T-helper 2 cell treated with Interferon-gamma antibody and Interleukin-4, amounts not matched to agents 5 μg/mL and 100 μg/mL, for 36 hours (primary cell): ENCODE measurements at places on chromosomes 4 and X.

DNA sequence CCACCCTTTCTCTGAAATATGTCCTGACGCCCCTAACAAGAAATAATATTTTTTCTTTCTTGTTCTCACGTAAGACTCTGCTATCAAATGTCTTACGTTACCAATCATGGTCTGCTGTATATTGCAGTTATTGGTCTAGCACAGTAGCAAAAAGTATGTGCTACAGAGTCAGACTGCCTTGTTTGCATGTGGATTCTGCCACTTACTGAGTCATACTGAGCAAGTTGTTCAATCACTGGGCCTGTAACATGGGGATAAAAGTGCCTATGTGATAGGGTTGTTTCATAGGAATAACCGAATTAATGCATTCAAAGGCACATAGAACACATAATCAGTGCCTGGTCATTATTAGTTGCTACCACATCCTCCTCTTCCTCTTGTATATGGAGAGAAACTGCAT is 14.1 kb downstream of the RPGR start:
- no peaks in the 10 kb centered on the region for H3K4me1 ChIP-seq
- no peak overlapping the region for H3K27ac ChIP-seq
- H3K27me3 ChIP-seq: no peaks in the 10 kb centered on the region

GRCh38 chrX:24920769-24921168 is 95.0 kb downstream of the ARX start:
- DNase-seq: no peak
- H3K27me3 ChIP-seq: no peaks in the 10 kb centered on the region
- H3K27ac ChIP-seq: no peak overlapping the region
- H3K4me3 ChIP-seq: no peak overlapping the region
- peaks cover 10% of the 10 kb centered on the region for H3K36me3 ChIP-seq
- peaks cover 9% of the 10 kb centered on the region for H3K4me1 ChIP-seq

- H3K27ac ChIP-seq: no peak overlapping the region
- H3K4me3 ChIP-seq: no peak overlapping the region
- H3K4me1 ChIP-seq: no peaks in the 10 kb centered on the region
- H3K36me3 ChIP-seq: no peaks in the 10 kb centered on the region
- DNase-seq: no peak
- no peaks in the 10 kb centered on the region for H3K27me3 ChIP-seq
Observed at GRCh38 chr4:33482773-33483172, 2761.5 kb downstream of the ARAP2 start.

DNA sequence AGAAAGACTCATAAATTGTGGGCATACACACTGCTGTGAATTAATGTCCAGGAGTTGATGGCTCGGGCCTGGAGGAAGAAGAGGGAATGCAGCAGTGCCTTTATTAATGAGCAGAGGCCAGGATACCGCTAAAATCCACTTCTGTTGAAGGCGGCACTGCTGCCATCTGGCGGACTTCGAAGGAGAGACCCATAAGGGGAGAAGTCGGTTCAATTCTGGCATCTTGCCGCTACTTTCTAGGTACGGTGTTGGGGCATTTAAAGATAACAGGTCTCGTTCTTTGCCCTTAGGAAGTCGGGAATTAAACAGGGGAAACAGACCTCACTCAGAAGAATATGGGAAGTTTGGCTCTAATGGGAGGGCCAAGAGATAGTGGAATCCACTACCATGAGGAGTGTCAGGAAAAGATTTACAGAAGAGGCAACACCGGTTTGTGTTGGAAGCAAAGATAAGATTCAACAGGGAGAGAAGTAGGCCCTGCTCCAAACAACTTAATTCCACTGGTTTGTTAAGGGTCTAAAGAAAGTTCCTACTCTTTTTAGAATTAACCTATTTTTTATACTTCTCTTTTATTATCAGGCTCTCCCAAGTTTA is 133.6 kb upstream of the GIMD1 start:
- no peak overlapping the region for H3K27ac ChIP-seq
- H3K36me3 ChIP-seq: no peaks in the 10 kb centered on the region
- H3K4me3 ChIP-seq: no peak overlapping the region

DNA sequence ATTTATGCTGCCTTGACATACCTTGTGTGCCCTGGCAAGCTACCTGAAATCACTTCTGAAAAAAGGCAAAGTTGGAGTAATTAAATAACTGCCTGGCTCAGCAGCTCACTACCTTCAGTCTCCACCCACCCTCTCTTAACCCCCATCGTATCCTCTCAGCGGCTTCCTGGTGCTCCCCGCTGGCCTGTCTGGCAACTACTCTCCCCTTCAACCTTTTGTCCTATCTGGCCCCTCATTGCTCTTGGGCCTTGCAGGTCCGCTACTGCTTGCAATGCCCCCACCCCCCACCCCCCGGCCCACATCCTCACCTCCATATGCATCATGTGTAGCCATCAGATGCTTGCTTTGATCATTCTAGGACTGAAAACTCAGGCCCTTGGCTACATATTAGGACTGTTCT is 34.5 kb downstream of the PRPS1 start:
- no peaks in the 10 kb centered on the region for H3K27me3 ChIP-seq
- H3K36me3 ChIP-seq: no peaks in the 10 kb centered on the region
- DNase-seq: no peak
- no peak overlapping the region for H3K27ac ChIP-seq
- no peaks in the 10 kb centered on the region for H3K4me1 ChIP-seq

DNA sequence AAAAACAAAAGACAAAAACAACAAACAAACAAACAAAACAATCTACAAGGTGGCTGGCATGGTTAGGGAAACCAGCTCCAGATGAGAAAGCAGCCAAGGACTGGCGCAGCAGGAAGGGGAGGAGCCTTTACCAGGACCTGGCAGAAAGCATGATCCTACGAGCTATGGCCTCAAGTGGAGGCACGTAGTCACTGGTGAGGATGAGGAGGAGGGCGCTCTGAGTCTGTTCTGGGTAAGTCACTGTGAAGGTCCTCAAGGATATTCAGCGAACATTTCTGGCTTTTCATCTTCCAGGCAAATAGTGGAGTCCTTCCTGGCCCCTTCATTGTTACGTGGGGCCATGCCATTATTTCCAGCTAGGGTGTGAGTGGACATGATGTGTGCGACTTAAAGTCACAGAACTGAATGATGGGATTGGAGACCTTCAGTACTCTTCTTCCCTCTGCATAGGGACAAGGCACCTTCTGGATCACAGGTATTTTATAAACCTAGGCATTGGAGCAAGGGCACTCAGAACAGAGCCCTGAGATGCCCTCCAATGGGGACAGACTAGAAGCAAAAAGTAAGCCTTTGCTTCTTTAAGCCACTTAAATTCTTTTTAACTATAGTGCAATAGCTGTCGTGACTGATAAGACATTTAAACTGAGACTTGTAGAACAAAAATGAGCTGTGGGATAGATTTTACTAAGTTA is 771.3 kb downstream of the RAB28 start:
- no peak overlapping the region for H3K4me3 ChIP-seq
- no peaks in the 10 kb centered on the region for H3K36me3 ChIP-seq
- H3K27ac ChIP-seq: no peak overlapping the region
- DNase-seq: no peak

DNA sequence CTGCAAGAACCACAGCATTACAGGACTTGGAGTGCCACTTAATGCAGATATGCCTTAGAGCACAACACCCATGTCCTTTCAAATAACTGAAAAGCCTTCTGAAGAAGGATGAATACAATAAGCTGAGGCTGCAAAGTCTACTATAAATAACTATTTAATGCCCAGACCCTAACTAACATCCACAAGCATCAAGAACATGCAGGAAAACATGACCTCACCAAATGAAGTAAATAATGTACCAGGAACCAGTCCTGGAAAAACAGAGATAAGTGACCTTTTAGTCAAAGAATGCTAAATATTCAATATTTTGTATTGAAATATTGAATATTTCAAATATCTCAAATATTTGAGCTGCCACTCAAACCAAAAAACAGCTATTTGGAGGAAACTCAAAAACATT is 16.9 kb downstream of the ACTRT1 start:
- H3K4me3 ChIP-seq: no peak overlapping the region
- no peaks in the 10 kb centered on the region for H3K36me3 ChIP-seq
- H3K4me1 ChIP-seq: no peaks in the 10 kb centered on the region
- no peak for DNase-seq
